Activated naive CD4-positive, alpha-beta T cell treated with anti-CD3 and anti-CD28 coated beads, Interleukin-2, amount 50 U/mL, for 16 hours (primary cell): ENCODE measurements at places on chromosomes 5 and 9.

DNA sequence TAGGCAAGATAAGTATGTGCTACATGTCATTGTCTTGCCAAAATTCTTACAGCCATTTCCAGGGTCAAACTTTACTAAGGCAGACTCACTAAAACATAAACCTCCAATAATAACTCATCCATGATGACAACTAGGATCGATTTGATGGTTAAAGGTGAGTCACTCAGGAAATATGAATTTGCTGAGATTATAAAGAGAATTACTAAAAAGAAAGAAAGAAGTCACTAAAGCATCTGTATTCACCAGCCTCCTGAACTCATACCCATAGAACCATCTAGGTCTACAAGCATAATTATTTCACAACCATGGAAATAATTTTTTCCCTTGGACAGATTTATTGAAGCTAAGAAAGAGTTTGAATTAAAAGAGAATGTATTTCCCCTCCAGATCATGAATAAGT, 258.6 kb downstream of the TLE1 start:
- DNase-seq = no peak

- no peak for DNase-seq
Observed at GRCh38 chr5:156326718-156327259, at the start of gene SGCD. SGCD (plus strand) TSS chr5:156327164.

DNA sequence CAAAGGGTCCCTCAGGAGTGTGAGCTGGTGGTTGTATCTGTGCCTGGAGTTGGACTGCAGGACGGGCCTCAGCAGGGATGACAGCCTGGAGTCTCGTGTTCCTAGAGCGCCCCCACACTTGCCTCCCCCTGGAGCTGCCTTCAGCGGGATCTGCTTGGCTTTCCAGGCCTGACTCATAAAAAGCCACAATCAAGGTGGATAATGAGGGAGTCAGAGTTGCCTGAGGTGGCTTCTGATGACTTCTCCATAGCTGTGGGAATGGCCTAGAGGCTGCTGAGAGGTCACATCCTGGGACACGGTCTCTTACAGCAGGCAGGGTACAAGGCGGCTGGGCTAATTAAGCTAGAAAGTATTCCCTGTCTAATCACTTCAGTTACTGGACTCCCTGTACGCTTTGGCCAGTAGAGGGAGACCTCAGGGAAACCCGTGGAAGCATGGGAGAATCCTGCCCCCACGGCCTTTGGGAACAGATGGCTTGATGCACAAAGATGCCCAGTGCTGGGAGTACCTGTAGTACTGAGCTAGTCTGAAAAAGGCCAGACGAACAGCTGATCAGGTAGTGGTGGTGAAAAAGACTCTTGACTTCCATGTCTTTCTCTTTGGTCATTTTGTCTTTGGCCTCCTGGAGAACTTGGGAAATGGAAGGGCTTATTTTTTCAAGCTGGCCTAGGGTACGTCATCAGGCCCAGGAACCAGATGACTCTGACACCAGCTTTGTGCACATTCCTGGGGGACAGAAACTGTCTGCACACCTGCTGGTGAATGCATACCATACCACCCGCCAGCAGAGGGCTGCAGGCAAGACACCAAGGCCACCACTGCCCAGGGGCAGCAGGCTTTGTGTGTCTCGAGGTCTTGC, 16.1 kb upstream of the FRRS1L start:
- no peak for DNase-seq

DNA sequence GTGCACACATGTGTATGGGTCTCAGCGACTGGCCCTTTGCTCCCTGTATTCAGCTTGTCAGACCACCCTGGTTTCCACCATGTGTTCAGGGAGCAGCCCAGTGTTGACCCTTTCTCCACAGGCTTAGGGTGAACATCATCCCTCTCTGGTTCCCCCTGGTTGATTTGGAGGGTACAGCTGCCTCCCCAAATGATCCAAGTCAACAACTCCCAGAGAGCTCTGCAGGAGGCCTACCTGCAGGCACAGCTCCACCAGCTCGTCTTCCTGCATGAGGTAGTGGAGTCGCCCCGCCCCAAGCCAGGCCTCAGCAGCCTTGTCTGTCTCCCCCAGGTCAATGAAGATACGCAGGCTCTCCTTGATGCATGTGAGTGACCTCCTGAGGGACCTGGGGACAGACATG, 50.5 kb downstream of the SH3TC2 start:
- DNase-seq = no peak

DNA sequence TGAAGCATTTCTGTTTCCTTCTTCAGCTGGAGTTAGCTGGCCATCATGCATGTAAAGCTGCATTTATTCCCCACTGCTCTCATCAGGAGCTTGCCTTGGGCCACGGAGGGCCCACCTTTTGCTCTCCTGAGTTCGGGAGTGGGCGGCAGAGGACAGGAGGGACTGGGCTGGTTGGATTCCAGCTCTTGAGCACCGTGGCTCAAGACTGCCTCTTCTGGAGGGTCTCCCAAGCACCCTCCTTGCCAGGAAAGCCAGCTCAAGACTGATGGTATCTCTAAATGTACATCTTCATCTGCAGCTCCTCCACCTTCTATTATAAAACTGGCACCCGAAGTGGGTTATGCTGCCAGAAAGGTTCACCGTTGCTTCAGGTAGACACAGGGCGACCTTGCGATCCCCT, 399.6 kb upstream of the IRX1 start:
- no peak for DNase-seq
